NCI-H1930 (cell line): ENCODE measurements at places on chromosomes 5 and 9.

DNA sequence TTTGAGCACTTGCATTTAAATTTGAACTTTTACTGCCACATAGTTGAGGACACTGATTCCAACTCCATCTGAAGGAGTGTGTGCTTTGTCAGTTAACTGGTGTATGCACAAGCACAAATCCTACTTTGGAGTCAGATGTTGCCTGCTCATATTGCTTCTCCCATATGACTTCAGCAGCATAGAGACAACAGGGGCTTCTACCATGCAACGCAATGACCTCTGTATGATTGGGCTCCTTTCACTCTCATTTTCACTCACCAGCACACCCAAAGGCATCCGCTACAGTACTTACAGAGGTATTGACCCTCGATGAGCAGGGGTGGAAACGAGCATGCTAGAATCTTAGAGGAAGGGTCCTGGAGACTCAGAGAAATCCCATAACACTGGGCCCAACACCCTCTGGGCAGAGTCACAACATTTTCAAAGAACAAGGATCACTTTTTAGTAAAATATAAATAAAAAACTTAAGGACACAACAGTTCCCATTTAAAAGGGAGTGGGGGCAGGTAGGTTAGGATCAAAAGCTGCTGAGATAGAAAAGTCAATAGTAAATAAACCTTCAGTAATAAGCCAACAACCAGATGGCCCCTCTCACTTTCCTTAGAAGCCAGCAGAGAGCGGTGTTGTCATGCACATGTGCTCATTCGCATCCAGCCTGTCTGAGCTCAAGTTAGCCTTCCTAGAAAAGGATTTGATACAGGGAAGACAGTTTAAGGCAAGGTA lies 203.8 kb downstream of the SNCAIP start:
- peak; percentile 37 for DNase-seq

- DNase-seq, result no peak
Observed at GRCh38 chr5:135063056-135063445, 29.0 kb upstream of the PITX1 start.

GRCh38 chr9:125690679-125691078 lies 16.3 kb downstream of the MAPKAP1 start:
- DNase-seq, result no peak

GRCh38 chr9:134778841-134779411 lies 101.7 kb upstream of the FCN2 start:
- DNase-seq, result peak; percentile 36

GRCh38 chr5:122937914-122938313 lies 92.5 kb downstream of the SNX24 start:
- DNase-seq, result no peak

- DNase-seq, result no peak
Observed at GRCh38 chr5:17436761-17437221, 61.2 kb upstream of the TAF11L2 start.

GRCh38 chr5:176784218-176785165 lies 25.9 kb upstream of the UNC5A start:
- DNase-seq, result no peak

GRCh38 chr5:168329302-168329701 lies 37.9 kb downstream of the WWC1 start:
- no peak for DNase-seq

DNA sequence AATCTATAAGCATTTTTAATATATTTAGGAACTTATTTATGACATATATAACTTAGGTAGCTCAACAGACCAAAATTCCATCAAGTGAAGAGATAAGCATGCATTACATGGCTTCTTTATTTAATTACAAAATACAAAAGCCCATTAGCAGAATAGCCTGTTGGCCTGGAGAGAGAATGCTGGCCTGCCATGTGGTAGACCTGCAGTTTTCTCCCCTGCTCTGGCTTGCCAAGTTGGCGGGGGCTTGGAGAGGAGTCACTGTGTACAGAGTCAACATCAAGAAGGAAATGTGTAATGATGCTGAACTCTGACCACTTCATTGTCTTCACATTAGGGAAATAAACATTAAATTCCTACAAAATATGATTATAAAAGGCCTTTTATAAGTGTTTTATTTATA lies 69.8 kb upstream of the CNTLN start:
- DNase-seq, result no peak

- DNase-seq, result no peak
Observed at GRCh38 chr5:143921525-143922311, 109.8 kb downstream of the HMHB1 start.

GRCh38 chr5:178413988-178414387 lies 176.2 kb downstream of the COL23A1 start:
- no peak for DNase-seq

- DNase-seq, result no peak
Observed at GRCh38 chr9:21016701-21017491, 14.5 kb downstream of the HACD4 start.

DNA sequence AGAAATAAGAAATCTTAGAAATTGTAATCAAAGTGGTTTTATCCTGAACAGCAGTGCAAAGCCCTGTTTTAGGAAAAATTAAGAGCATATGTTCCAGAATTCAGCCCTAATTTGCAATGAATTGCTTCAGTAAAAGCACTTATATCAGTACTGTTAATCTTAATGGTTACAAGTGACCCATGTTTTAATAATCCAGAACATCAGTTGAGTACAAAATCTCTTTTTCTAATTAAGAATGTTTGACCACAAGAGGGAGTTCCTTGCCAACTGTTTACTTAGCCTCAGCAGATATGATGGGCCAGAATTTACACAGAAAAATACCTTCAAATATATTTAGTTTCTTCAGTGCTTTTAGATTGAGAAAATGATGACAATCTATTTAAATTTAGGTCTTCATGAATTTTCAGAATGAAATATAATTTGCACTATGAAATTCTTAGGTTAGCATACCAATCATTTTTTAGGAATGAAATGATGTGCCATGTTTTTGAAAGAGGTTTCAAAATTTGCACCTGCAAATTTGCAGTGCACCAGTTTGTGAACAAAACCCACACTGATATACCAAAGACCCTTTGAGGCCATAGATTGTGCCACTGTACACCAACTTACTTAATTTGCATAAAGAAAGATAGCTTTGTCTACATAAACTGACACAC lies 926.3 kb upstream of the ARRDC3 start:
- peak; percentile 0 for DNase-seq

- no peak for DNase-seq
Observed at GRCh38 chr9:98856982-98857381, 49.5 kb downstream of the GALNT12 start.

- no peak for DNase-seq
Observed at GRCh38 chr5:61215996-61216395, 53.7 kb upstream of the SMIM15 start.

DNA sequence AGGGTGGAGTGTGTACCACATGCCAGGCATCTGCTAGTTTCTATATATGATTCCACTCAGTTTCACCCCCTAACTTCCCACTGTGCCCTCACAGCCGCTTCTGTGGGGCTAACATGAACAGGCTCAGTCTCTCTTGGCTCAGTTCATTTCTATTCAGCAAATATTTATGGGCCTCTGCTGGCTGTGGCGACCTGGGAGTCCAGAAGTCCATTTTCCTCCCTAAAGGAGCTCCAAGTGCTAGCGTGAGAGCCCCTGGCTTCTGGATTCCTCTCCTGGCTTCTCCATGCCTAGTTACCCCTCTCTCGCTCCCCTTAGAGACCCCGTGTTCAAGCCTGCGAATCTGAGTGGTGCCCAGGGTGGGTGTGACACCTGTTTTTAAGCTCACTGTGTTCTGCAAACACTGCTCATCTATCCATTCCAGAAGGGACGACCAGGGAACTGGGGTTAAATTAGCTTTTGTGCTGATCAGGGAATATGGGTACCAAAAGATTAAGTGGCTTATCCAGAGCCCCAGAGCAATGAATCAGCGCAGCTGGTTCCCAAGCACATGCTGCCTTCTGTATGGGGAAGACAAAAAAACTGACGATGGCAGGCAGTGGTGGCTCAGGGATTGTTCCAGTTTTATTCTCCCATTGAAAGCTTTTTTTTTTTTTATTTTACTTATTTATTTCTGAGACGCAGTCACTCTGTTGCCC lies 57.6 kb downstream of the HMCN2 start:
- no peak for DNase-seq

GRCh38 chr5:173848986-173849596 lies 39.1 kb upstream of the CPEB4 start:
- DNase-seq, result no peak

DNA sequence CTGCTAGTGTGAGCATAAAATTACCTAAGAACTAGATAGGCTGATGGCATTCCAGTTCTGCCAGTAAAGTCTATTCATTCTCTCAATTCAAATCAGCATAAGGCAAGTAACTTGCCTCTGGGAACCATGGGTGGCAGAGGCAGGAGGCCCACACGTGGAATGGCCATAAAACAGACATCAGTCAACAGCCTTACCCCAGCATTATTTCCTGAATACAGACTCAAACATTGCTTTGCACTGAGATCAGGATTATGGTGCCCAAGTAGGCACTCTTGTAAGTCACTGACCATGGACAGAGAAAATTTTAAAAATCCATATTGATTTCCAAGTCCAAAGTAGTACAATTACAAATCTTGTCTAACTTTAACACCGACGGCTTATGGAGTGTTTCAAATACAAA lies 157.7 kb downstream of the NR2F1-AS1 start:
- DNase-seq, result no peak

DNA sequence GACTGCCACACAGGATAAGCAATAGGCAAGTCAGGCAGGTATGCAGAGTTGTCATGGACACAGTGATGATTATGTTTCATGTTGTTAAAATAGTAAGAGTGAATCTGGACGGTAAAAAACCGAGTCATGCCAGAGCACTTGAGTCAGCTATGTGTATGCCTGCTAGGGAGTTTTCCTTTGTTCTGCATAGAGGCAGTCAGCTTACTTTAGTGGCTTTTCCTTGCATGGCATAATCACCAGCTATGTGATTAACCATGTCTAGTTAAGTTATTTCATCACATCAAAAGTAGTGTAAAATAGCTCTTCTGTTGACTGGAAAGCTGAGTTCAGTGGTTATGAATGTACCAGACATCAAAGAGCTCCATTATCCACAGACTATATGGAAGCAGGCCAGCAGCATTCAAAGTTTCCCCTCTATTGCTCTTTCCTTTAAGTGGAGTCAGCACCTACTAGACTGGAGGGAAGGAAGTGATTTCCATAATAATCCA lies 989.8 kb downstream of the TLE1 start:
- no peak for DNase-seq

GRCh38 chr5:149839761-149840160 lies 104.8 kb downstream of the PDE6A start:
- no peak for DNase-seq

- DNase-seq, result no peak
Observed at GRCh38 chr5:138111937-138112336, 27.3 kb downstream of the NME5 start.

DNA sequence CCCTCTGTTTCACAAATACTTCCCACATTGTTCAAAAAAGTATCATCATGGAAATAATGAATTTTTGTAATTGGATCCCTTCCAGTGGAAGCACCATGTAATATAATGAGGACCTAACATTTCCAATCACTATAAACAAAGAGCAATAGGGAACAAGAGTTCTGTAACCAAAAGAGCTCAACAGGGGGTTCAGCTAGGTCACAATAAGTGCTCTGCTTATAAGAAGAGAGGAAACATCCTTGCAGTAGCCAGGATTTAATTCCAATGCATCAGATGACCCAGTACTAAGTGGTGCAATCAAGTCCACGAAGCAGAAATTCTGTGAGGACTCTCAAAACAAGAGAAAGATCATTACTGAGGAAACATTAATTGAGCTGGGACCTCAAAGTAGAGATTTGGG lies 5.9 kb downstream of the SERINC5 start:
- no peak for DNase-seq

GRCh38 chr5:132086277-132086794 lies 12.7 kb downstream of the CSF2 start:
- no peak for DNase-seq

DNA sequence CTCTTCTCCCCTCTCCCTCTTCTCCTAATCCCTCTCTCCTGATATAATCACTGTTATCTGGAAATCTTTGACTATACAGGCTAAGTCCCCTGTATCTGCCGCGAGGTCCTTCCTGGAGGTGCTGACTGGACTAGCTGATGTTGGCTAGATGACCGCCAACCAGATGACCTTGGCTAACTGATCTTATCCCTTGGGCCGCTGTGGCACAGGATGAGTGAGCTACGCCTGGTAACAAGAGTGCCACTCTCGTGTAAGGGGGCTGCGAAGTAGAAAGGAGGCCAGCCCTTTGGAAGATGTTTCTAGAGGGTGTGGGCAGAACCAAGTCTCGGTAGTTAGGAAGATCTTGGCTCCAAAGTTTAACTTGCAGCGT lies 345 bp upstream of the PRRC1 start:
- no peak for DNase-seq

DNA sequence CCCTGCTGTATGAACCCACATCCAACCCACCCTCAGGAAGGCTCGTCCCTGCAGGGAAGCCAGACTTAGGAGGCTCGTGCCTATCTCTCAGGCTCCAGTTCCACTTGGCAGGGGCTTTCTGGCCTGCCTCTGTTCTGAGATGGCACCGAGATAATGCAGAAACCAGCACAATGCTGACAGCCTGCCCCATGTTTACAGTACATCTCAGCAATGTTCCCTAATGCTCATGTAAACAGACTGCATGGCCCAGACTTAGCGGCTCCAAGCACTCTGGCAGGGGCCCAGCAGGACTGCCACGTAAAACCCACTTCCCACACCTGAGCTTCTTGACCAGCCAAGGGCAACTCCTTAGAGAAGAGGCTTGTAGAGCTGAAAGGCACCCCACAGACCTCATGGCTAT lies 499.5 kb upstream of the BRINP1 start:
- no peak for DNase-seq

- no peak for DNase-seq
Observed at GRCh38 chr9:4596165-4596922, 65.8 kb upstream of the PLPP6 start.

GRCh38 chr5:17214893-17215292 lies 2.5 kb upstream of the BASP1 start:
- DNase-seq, result no peak

- no peak for DNase-seq
Observed at GRCh38 chr5:176846335-176847140, 36.2 kb downstream of the UNC5A start.

DNA sequence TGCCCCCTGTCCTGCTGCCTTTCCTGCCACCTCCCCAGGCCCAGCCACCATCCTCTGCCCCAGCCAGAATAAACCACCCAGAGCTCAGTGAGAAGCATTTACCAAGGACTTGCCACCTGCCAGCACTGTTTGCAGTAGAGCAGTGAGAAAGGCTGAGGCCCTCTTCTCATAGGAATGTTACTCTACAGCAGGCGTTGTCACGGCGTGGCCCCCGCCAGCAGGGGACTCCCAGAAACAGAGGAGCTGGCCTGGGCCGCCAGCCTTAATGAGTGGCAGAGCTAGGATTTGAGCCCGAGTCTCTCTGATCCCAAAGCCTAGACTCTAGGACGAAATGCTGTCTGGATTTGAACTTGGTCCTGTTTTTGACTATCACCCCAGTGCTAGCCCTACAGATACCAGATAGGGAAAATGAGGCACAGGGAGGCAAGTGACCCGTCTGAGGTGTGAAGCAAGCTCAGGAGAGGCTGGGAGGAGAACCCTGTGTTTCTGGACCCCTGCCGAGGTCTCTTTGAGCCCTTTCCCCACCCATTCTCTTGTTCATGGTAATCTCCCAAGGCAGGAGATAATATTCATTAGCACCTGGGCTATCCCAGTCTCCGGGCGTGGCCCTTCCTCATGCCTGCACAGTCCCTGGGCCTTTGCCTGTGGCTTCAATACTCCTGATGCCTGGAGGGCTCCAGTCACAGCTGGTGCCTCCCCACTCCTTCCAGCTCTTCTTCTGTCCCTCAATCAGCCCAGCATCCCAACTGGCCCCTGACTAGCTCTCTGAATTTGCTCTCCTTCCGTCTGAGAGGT lies 30.7 kb downstream of the HRH2 start:
- no peak for DNase-seq

- no peak for DNase-seq
Observed at GRCh38 chr9:115202181-115202580, 84.2 kb upstream of the TNC start.
